Stimulated activated CD4-positive, alpha-beta T cell treated with anti-CD3 and anti-CD28 coated beads, Interleukin-15, amount 100 ng/mL, for 24 hours (primary cell): ENCODE measurements at places on chromosomes 11 and 22.

- no peak for DNase-seq
Observed at GRCh38 chr11:107908211-107908610, 20.0 kb upstream of the RAB39A start.

GRCh38 chr11:2365571-2366210 lies 11.4 kb upstream of the CD81 start:
- DNase-seq = no peak

GRCh38 chr11:106208760-106209159 lies 131.3 kb downstream of the AASDHPPT start:
- no peak for DNase-seq

- DNase-seq = no peak
Observed at GRCh38 chr11:25180187-25180586, 683.3 kb downstream of the LUZP2 start.

- DNase-seq = no peak
Observed at GRCh38 chr11:60858731-60859464, 3.1 kb upstream of the PTGDR2 start.

- DNase-seq = no peak
Observed at GRCh38 chr11:95835351-95835750, 45.1 kb downstream of the CEP57 start.

DNA sequence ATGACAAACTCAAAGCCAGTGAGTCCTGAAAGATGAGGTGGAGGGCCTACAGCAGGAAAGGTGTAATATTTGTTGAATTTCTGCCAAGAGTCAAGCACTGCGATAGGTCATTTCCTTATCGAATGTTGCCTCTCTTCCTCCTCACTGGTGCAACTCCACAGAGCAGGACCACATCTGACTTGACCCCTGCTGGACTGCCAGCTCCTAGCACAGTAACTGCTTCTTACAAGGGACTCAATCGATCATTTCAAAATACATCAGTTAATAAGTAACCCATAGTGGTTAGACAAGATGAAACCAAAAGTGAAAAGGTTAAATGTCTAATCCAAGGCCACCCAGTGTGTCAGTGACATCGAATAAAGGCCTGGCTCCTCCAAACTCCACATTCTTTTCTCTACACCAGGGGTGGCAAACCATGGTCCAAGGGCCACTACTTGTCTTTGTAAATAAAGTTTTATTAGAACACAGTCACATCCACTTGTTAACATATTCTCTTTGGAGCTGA lies 98.5 kb upstream of the CSNK2A3 start:
- no peak for DNase-seq

GRCh38 chr11:14584595-14584994 lies 59.0 kb upstream of the PDE3B start:
- DNase-seq = no peak

GRCh38 chr22:20423008-20423905 lies 14.4 kb downstream of the SCARF2 start:
- DNase-seq = no peak

- no peak for DNase-seq
Observed at GRCh38 chr11:85595285-85595884, 31.8 kb downstream of the DLG2 start.

DNA sequence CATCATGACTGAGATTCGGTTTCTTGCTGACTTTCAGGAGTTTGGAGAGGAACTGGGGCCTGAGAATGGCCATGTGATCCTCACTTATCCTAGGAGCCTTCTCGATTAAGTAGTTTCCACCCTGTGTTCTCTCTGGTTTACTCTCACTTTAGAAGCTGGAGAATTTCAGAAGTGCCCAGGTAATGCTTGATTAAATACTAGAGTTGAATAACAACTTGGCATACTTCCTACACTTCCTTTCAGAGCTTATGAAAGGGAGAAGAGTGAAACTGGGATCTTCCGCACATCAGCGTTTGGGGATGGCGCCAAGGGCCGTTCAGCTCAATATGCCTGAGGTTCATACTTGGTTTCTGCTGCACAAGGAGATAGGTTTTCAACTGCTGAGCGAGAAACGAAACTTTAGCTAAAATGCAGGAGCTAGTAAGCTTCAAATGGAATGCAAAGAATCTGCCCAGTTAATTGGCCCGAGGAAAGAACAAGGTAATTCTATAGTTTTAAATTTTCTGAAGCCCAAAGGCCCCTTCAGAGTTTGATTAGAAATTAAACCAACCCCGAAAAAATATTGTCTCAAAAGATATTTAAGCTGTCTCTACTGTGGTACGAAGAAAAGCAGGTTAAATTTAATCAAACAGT lies 823 bp upstream of the MUC15 start:
- DNase-seq = no peak

GRCh38 chr11:42770444-42771065 lies 541.2 kb upstream of the API5 start:
- DNase-seq = peak; percentile 1

DNA sequence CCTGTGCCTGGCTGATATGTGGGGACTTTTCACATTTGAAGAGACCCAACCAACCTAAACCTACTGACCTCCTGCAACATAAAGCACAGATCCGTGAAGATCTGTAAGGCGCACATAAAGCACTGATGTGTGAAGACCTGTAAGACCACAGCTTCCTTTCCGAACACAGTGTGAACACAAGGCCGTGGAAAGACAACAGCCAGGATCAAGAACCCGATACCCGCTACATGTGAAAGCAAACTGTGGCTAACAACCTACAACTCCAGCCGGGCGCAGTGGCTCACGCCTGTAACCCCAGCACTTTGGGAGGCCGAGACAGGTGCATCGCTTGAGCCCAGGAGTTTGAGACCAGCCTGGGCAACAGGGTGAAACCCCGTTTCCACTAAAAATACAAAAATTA lies 17.6 kb upstream of the PPFIA1 start:
- no peak for DNase-seq

DNA sequence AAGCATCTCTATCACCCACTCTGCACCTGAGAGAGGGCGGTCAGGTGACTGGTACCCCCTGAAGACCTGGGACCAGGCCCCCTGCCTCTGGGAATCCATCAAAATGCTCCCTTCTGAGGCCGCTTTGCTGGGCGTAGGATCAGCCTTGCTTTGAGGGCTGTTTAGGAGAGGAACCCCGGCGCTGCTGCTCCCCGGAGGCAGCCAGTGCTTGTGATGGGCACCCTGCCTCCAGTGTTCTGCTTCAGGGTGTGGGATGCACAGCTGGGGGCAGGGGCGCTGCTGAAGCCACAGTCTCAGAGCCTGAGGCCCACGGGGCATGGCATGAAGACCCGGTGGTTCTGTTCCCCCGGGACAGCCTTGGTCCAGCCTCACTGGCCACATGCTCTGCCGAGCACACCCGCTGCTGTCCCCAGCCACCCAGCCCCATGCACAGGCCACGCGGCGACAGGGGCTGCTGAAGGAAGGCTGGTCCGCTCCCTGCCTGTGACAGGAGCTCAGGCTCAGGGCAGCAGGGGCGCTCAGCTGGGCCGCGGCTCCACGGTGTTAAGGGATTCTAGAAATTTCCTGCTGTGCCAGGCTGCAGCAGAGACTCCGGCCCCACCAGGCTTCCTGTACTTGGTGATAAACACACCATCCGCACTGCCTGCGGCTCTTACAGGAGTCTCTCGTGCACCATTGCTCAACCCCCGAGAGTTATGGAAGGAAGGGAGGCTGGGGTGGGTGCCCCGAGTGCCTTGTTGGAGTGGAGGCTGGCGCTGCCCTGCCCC lies 91.0 kb downstream of the KCNQ1 start:
- no peak for DNase-seq

- peak; percentile 33 for DNase-seq
Observed at GRCh38 chr11:69703768-69704507, at the start of gene FGF19. FGF19 (minus strand) TSS chr11:69704022; CDS start chr11:69703876, 146 bp downstream.

DNA sequence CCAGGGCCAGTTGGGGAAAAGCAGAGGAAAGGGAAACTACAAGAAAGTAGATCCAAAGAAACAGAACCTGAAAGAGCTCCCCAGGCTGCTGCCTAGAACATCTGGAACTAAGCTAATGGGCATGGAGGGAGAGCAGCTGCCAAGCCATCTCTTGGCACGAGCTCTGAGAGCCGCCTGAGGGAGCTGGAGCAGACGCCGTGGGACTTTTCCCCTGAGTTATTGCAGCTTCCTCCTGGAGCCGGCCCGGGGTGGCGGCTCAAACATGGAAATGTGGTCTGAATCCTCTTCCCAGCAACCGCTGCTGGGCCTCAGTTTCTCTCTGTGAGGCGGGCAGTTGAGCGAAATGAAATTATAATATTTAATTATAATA lies 41.8 kb downstream of the LIF start:
- no peak for DNase-seq

DNA sequence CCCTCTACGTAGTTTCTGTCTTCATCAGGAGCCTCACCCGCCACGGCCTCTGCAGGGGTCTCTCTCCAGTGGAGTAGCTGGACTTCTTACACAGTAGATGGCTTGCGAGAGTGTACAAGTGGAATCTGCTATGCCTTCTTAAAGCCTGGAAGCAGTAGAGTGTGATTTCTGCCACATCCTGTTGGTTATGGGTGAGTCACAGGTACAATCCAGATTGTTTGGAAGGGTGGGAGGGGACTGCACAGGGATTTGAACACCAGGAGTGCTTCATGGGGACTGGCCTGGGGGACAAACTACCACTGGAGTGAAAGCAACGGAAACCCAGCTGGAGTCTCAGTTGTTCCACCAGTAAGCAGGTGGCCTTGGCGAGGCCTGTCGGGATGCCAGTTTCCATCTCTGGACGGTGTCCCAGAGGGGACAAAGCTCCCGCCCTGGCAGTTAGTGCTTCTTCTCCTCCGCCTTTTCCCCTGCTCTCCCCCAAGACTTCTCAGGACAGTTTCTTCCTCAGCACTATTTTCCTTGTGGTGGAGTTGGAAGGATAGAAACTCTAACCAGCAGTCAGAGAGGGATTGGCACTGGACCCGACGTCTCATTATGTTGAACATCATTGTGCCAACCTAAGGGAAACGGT lies 85.0 kb upstream of the RCN1 start:
- no peak for DNase-seq

DNA sequence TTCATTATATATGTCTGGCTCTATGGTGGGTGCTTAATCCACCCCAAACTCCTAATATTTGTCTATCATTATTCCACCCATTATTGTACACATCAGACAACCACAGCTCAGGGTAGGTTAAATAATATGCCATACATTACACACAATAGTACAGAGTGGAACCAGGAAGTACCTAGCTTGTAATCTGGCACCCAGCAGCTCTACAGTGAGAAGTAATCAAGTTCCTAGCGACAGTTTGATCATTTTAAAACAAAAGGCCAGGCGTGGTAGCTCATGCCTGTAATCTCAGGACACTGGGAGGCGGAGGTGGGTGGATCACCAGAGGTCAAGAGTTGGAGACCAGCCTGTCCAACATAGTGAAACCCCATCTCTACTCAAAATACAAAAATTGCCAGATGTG lies 141.0 kb downstream of the LARGE1 start:
- DNase-seq = no peak
